Naive thymus-derived CD4-positive, alpha-beta T cell (primary cell): ENCODE measurements at places on chromosomes 2 and 18. TPM values are rescaled to one million over a fixed set of nuclear protein-coding genes. Genes with fewer than 3 reads are reported as not detected.
A peak's percentile ranks its signal among the peaks of the same experiment; 100 is the strongest.

DNA sequence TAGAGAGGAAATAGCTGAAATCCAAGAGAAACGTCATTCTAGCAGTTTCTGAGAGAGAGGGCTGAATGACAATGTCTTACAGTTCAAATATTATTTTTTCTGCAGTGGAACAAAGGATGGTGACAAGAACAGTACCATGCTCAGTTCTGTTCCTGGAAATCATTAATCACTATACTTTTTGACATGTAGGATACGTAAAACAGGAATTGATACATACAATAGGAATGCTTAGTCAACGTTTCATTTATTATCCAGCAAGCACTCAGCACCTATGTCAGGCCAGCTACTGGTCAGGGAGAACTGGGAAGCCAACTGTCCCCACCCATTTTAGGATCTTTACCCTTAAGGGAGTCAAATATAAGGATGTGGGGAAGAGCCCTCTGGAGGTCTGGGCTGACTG lies 114.7 kb downstream of the DHRS9 start:
- no peak overlapping the region for H3K4me3 ChIP-seq
- no peak overlapping the region for H3K27ac ChIP-seq
- H3K27me3 ChIP-seq: no peaks in the 10 kb centered on the region
- DNase-seq: no peak
- no peaks in the 10 kb centered on the region for H3K36me3 ChIP-seq
- H3K4me1 ChIP-seq: no peaks in the 10 kb centered on the region

The NEB gene
- 1.9 TPM for total RNA-seq

The GRB14 gene
- total RNA-seq: not detected

The REG1B gene
- not detected for total RNA-seq

The KLHL29 gene
- 5.6 TPM for total RNA-seq

GRCh38 chr18:23391156-23391555 lies 61.9 kb upstream of the RIOK3 start:
- no peak overlapping the region for H3K27ac ChIP-seq
- no peaks in the 10 kb centered on the region for H3K36me3 ChIP-seq
- H3K4me3 ChIP-seq: no peak overlapping the region
- no peak for DNase-seq

The CAPN14 gene
- 0.59 TPM for total RNA-seq

DNA sequence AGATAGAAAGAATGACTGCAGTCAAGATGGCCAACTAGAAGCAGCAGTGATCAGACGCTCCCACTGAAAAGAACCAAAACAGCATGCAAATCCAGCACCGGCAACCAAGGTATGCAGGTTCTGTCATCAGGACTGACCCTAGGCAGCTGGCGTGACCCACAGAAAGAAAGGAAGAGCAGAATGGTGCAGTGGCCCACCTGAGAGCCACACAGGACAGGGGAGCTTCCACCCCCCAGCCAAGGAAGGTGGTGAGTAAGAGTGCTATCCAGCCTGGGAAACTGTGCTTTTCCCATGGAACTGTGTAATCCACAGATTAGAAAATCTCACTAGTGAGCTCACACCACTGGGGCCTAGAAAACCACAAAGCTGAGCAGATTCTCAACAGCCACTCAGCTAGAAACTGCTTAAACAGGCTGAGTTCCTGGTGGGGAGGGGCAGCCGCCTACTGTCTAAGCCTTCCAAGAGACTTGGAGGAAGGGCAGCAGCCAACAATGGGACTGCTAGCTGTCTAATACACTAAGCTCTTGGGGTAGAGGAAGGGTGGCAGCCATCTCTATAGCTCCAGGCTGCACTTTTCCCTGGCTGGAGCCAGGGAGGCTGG lies 127.9 kb downstream of the EVA1A start:
- H3K27me3 ChIP-seq: no peaks in the 10 kb centered on the region
- H3K36me3 ChIP-seq: no peaks in the 10 kb centered on the region
- no peak overlapping the region for H3K27ac ChIP-seq
- DNase-seq: no peak

DNA sequence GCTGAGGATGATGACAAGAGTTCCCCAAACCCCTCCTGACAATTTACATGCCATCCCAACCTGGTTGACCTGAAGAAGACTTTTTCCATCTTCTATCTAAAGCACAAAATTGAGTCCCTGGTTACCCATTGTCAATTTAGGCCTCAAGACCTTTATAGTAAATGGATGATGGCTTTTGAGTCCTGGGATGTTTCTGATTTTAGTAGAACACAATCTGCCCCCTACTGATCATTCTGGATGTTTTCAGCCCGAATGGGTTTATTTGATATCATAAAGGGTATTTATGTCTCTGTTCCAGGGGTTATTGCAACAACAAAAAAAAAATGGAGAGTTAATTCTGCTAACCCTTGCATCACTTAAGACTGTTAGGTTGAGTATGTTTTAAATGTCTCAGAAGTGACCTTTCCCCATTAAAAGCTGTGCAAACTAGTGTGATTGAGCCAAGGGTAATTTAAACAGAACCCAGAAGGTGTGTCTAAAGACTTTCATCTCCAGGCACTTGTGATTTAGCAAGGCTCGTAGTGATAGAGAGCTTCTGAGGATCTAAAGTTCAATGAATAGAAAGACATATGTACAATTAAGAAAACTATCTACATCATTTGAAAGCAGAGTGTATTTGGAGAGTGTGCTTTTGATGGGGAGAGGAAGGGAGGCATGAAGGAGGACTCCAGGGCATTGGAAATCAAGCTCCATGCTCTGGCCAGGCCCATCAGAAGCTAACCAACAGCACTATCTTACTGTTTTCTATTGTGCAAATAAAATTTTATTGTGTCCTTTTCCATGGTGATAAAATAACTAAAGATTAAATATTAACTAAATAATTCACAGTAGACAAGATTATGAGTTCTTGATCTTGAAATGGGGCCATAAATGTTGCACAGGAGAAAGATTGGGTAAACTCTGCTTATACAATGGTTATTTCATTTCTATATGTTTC lies 96.6 kb upstream of the NOSTRIN start:
- H3K4me1 ChIP-seq: no peaks in the 10 kb centered on the region
- DNase-seq: peak; percentile 25
- H3K27ac ChIP-seq: no peak overlapping the region
- no peaks in the 10 kb centered on the region for H3K36me3 ChIP-seq

- no peaks in the 10 kb centered on the region for H3K4me1 ChIP-seq
- H3K27ac ChIP-seq: no peak overlapping the region
- no peaks in the 10 kb centered on the region for H3K27me3 ChIP-seq
These were observed 166.7 kb upstream of the ZNF521 start for GRCh38 chr18:25518716-25519053.

The SELENOI gene
- total RNA-seq: 19.3 TPM

DNA sequence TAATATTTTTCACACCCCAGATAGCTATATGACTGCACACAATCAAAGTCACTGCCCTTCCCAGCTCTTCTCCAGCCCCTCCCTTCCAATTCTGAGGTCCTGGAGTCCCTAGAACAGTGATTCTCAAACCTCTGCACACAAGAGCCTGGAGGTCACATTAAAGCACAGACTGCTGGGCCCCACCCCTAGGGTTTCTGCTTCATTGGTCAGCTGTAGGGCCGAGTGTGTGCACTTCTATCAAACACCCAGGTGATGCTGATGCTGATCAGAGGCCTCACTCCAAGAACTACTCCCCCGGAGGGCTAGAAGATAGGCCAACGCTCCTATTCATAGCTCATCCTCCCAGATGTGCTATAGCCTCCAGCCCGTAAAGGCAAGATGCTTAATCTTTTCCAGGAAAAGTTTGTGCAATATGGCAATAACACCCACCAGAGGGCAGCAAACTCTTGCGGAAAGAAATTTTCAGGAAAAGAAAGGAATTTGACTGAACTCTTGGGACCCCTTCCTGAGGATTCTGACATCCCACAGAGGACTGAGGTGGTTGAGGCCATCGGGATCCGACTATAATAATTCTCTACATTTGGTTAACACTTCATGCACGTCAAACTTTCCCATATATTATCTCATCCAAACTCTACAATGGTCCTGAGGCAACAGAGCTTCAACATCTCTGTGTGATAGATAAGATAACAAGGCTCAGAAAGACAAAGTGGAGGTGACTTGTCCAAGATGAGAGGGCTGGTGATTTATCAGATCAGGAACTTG lies 194.2 kb upstream of the PKDCC start:
- H3K4me3 ChIP-seq: no peak overlapping the region
- H3K36me3 ChIP-seq: no peaks in the 10 kb centered on the region
- no peaks in the 10 kb centered on the region for H3K27me3 ChIP-seq
- no peak for DNase-seq
- H3K27ac ChIP-seq: no peak overlapping the region

DNA sequence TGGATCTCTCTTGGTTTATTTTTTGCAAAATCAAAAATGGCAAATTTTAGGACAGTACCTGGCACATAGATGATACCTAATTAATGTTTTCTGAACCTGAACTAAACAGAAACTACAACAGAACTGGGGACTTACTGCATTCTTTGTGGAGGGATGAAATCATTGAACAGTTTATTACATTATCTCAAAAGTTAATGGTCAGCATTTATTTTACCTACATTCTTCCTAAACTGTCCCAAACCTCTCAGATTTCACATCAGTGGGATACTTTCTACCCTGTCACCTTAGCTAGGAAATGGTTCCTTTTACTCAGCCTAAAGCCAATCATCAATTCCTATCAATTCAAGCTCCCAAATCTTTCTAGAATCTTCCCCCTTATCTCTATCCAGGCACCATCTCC lies 10.3 kb downstream of the NIF3L1 start:
- H3K4me3 ChIP-seq: no peak overlapping the region
- no peak overlapping the region for H3K27ac ChIP-seq
- DNase-seq: no peak

DNA sequence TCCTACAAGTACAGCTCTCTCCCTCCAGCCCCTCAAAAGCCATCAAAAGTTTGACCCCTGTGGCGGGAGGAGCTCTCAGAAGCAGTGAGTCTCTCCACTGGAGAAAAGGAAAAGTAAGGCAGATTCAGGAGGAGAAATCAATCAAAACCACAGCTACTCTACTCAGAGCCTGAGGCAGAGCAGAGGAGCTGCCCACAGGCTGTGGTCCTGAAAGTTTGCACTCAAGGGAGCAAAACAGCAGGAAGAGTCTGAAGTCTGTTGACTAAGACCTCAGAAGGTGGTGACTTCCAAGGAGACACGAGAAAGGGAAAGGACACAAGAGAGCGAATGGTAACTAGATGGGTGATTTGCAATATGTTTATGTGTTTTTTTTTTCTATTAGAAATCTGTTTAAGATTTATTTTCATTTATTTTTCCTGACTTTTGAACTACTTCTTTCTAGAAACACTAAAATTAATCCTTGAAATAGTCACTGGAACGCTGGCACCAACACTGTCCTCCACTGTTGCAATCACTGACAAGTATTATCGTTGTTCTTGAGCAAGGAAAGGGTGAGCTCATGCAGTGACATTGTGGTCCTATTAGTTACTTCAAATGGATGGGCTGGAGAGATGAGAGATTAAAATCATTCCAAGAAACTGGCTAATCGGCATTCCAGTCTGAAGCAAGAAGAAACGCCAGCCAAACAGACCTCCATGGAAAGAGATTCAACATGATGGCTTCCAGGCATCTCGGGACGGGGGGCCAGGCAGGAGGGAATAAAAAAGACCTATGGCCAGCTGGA lies 35.8 kb downstream of the PID1 start:
- H3K36me3 ChIP-seq: no peaks in the 10 kb centered on the region
- H3K27me3 ChIP-seq: no peaks in the 10 kb centered on the region
- DNase-seq: no peak
- no peak overlapping the region for H3K4me3 ChIP-seq
- H3K27ac ChIP-seq: no peak overlapping the region
- no peaks in the 10 kb centered on the region for H3K4me1 ChIP-seq

DNA sequence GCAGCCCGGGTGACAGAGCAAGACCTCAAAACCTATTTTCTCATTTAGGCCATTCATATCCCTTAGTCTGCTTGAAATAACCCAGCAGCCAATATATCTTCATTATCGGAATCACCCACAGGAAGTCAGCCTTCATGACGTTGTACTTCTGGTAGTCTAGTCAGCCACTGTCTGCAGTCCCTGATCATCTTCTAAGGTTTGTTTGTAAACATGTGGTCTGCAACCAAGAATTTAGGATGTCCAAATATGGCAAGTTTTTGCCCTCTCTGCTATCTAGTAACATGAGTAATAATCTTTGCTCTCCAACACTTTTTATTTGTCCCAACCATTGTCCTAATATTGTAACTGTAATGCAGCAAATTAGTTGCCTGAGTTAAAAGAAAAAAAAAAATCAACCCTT lies 92.5 kb downstream of the PRPF40A start:
- H3K27me3 ChIP-seq: no peaks in the 10 kb centered on the region
- no peaks in the 10 kb centered on the region for H3K4me1 ChIP-seq
- H3K36me3 ChIP-seq: no peaks in the 10 kb centered on the region
- H3K27ac ChIP-seq: no peak overlapping the region
- H3K4me3 ChIP-seq: no peak overlapping the region
- no peak for DNase-seq

The ORMDL1 gene
- 112 TPM for total RNA-seq

DNA sequence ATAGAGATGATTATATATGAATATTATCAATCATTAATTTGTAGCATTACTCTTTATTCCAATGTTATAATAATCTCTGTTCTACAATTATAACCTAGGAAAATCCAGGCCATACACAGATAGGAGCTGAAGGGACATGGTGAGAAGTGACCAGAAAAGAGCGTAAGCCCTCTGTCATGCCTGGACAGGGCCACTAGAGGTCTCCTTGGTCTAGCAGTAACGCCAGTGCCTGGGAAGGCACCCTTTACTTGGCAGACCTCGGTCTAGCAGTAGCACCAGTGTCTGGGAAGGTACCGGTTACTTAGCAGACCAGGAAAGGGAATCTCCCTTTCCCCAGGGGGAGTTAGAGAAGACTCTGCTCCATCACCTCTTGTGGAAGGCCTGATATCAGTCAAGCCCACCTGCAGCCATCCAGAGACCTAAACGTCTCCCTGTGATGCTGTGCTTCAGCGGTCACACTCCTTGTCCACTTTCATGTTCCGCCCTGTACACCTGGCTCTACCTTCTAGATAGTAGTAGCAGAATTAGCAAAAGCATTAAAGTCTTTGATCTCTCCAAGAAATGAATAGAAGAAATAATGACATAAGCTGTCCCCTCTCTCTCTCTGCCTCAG lies 447.5 kb upstream of the FSIP2 start:
- H3K36me3 ChIP-seq: no peaks in the 10 kb centered on the region
- no peaks in the 10 kb centered on the region for H3K27me3 ChIP-seq
- no peak overlapping the region for H3K4me3 ChIP-seq
- no peak overlapping the region for H3K27ac ChIP-seq
- H3K4me1 ChIP-seq: no peaks in the 10 kb centered on the region

The SERPINB3 gene
- not detected for total RNA-seq

The ANKRD30B gene
- total RNA-seq: not detected

The MOB4 gene
- total RNA-seq: 17.9 TPM
